NCI-H187 treated with DMSO at 0.1 percent for 48 hours (cell line): ENCODE measurements at places on chromosomes 16 and 17.

DNA sequence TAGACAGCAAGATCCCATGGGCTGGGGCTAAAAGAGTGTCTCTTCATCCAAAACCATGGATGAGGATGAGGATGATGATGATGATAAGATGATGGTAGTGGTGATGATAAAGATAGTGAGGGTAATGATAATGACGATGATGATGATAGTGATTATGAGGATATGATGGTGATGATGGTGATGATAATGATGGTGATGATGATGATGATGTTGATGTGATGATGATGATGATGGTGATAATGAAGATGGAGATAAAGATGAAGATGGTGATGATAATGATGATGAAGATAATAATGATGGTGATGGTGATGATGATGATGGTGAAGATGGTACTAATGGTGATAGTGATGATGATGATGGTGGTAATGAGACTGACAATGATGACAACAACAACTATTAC, 299.5 kb downstream of the NPIPA8 start:
- no peak for DNase-seq

DNA sequence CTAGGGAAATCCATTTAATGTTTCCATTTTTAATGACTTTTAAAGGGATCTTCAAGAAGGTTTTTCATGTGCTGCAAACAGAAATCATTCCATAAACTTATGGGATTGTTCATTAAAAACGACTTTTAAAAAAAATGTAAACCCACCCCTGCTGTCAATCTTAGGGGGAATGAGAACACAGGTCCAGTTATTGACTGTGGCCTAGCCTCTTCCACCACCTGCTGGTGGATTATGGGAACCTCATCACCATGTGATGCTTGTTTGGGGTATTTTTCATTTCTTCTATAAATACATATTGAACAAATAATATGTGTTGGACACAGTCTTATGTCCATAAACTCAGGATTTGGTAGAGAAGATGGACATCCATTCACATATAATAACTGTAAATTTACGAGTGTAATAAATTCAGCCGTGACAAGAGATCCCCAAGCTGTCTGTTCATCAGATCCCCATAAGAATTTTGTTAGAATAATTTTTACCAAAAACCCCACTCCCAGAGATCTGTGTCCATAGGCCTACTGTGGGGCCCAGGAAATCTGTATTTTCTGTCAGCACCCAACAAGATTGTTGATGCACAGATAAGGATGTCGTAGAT, 42.0 kb upstream of the TMC5 start:
- no peak for DNase-seq

DNA sequence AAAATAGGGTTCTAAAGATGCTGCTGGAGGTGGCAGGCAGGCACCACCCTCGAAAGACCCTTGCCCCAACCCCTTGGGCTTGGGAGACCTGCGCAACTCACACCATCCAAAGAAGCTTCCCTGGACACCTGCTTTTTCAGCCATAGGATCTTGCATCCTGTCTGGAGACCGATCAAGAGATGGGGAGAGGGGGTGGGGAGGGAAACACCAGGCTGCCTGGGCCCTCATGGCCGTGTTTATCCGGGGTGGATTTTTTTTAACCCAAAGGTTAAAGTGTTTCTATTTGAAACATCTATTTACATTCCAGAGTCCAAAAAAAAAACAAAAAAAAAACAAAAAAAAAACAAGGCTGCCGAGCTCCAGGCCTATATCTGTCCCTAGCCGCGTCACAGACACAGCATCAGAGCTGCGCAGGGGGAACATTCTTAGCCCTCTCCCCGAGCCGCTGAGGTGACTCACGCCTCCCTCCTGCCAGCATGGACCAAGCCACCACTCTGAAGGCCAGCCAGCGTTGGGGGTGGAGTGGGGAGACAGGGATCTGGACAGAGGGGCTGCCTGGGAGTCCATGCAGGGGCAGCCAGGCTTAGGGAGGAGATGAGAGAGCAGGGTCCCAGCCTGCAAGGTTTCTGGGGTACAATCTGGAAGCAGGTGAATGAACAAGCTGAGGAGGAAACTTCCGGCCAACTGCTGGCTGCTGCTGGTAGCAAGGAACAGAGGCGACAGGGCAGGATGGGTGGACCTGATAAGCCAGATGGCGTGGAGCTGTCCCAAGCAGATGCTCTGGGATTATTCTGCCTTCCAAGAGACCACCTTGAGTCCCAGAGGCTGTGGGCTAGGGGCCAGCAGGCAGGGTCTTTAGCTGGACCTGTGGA, 14.8 kb downstream of the HDAC5 start:
- no peak for DNase-seq

DNA sequence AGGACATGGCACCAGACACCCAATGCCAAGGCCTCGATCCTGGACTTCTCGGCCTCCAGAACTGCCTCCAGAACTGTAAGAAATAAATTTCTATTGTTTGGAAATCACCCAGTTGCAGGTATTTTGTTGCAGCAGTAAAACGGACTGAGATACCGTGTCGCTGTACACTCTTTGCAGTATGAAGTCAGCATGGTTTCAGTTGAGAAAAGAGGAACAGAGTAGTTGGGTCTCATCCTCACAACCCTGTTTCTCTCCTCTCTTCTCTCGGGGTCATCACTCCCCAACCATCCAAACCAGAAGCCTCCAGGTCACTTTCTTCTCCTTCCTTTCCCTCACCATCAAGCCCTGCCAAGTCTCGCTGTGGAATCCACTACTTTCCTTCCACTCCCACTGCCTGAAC, 77.8 kb downstream of the ADCY9 start:
- DNase-seq, result no peak

- DNase-seq, result no peak
These were observed 226.1 kb upstream of the AXIN2 start for GRCh38 chr17:65787503-65787902.

DNA sequence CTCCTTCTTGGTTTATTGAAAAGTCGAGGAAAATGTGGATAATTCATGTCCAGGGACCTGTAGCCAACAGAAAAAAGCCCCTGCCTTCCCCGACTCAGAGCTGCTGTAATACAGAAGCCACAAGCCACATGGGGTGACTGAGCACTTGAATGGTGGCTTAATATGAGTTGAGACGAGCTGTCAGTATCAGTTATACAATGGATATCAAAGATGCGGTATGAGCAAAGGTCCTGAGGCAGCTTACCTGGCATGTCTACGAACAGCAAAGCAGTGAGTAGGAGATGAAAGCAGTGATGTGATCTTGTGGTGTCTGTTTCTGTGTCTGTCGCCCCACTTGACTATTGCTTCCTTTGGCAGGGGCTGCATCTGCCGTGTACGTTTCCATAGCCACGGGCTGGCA, 12.2 kb upstream of the RMI2 start:
- DNase-seq, result no peak

GRCh38 chr17:4893721-4894560, 5.4 kb upstream of the C17orf107 start:
- no peak for DNase-seq

- no peak for DNase-seq
These were observed 42.5 kb downstream of the PLCG2 start for GRCh38 chr16:81821436-81822128.

DNA sequence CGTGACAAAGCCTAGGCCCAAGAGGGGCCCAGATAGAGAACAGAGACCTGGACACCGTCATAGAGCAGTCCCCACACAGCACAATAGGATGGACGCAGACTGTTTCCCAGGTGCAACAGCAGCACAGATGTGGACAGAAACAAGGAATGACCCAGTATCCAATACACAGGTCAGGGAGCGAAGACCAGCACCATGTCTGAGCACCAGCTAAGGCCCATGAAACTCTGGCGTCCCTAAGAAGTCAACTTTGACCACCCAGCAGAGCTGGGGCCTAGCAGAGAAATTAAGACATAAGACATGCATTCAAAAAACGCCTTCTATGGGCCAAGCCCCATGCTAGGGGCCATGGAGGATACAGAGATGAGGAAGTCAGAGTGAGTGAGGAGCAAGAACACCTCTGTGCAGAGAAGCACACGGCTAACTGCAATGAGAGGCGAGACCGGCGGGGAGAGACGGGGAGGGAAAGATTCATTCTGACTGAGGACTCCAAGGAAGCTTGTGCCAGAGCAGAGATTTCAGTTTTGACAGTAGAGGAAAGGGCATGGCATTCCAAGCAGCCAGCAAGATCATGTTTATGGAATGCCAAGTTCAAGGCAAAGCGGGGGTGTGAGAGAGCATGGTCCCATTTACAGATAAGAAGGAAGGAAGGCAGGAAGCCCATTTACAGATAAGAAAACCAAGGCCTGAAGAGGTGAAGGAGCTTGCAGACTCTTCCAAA, 50.8 kb downstream of the PITPNM3 start:
- no peak for DNase-seq

- DNase-seq, result no peak
These were observed 46.8 kb downstream of the TIMM22 start for GRCh38 chr17:1043601-1044251.

GRCh38 chr16:85240982-85241924, 129.0 kb upstream of the CIBAR2 start:
- DNase-seq, result no peak
